ENCODE measurements at places on chromosomes 7 and 10.

DNA sequence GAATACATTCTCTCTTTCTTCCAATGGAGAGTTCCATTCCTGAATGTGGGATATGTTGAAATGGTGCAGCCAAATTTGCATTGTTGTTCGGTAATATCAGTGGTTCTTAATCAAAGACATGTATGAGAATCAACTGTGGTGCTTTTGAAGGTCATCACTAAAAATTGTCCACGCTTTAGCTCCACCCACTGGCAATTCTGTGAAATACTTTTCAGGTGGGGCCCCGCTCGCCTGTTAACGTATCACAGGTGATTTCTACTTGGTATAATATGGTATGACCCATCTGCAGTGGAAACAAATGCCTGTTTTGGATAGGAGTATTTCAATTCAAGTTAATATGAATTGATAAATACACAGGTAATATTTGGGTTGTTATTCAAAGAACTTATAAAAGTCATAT, 178.4 kb downstream of the NSUN6 start:
- DNase-seq, result no peak

GRCh38 chr7:120588416-120588815, 269.5 kb downstream of the TSPAN12 start:
- DNase-seq, result no peak

- no peak for DNase-seq
Observed at GRCh38 chr10:48487244-48487643, 117.6 kb downstream of the ARHGAP22 start.

DNA sequence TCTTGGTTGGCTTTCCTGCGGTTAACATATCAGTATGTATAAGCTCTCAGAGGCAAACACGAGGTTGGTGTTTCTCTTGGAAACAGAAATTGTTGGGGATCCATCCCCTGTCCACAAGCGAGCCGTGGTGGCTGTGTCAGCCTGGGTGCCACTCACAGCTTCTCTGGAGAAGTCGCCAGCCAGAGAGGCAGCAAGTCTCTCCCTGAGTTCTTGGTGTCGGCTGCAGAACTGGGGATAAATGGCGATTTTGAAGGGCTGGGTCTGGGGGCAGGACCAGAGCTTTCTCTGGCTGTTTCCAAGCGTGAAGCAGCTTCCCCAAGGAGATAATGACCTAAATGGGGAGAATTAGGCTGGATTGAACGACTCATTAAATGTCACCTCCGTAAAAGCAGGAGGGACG, 335.3 kb downstream of the GLRX3 start:
- no peak for DNase-seq

- no peak for DNase-seq
Observed at GRCh38 chr7:1857487-1858421, 187.7 kb downstream of the ELFN1 start.

DNA sequence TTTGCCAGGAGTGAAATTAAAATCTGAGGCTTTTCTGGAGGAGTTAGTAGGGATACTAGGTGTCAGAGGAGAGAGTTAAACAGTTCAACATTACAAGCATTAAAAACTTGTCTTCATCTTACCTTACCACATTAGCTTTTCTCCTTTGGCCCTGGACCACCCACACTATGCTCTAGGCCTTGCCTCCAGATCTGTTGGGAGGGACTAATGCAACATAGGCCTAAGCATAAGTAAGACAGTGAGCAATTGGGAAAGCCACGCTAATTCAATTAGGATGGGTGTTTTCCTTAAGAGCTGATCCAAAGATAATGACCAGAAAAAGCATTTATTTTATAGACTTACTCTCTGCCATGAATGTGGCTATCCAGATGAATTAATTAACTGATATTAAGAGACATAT, 158.9 kb downstream of the ELMO1 start:
- DNase-seq, result no peak

GRCh38 chr10:52571018-52571417, 201.6 kb downstream of the MBL2 start:
- DNase-seq, result peak; percentile 19

DNA sequence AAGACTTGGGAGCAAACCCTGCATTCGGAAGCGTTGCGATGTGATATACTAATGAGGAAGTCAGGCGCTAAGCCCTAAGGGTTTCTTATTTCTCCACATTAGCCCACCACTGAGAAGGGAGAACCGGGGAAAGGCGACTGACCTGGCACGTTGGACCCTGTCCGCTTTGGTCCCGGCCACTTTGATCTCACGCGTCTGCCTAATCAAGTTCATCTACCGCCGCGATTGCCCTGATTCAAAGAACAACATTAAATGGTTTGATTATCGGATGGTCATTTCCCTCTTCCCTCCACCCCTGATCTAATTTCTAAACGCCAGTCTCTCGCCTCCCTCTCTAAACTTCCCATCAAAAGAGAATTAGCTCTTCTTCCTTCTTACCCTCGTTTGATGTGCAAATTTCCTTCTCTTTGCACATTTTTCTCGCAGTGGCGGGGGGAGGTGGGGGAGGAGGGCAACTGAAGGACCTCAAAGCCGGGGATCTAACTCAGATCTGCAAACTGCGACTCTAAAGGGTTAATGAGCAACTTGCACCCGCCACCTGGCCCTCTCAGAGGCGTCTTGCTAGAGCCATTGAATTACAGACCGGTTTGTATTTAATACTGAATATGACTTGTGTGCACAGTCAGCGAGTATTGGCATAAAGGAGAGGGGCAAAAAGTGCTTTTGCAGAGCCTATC, 687 bp upstream of the DKK1 start:
- peak; percentile 2 for DNase-seq

DNA sequence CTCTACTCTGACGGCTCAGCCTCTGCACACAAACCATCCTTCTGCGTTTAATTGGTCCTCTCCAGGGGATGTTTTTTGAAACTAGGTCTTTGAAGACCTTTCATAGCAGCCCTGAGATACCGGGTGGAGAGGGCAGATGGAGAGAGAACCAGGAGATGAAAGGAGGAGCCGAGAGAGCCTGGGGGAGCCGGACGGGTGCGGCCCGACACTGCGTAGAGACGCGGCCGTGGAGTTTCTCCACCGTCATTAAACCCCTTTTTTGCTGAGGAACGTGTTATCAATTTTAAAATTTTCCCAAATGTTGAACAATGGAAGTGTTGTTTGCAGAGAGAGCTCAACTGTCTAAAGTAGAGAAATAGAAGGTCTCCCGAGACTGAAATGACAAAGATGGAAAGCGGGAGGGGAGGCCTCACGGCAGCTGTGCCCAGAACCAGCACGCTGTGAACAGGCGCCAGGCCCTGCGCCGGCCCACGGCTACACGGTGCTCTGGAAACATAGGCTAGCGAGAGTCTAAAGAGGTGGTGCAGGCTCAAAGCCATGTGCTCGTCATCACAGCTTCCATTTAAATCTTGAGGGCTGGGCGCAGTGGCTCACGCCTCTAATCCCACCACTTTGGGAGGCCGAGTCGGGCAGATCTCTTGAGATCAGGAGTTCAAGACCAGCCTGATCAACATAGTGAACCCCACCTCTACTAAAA, 307.0 kb downstream of the PTPRN2 start:
- no peak for DNase-seq

DNA sequence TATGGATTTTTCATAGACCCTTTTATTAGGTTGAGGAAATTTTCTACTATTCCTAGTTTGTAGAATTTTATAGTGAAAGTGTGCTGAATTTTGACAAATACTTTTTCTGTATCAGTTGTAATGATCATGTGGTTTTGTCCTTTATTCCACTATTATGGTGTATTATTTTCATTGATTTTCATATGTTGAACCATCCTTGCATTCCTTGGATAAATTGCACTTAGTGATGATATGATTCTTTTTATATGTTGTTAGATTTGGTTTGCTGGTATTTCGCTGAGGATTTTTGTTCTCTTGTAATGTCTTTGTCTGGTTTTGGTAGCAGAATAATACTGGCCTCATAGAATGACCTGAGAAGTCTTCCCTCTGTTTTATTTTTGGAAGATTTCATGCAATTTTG, 140.6 kb upstream of the CDK6 start:
- no peak for DNase-seq

- no peak for DNase-seq
Observed at GRCh38 chr10:71981015-71981875, 17.1 kb downstream of the CHST3 start.

- DNase-seq, result no peak
Observed at GRCh38 chr7:91463330-91463729, 199.1 kb downstream of the FZD1 start.

GRCh38 chr7:75688200-75689136, 50.3 kb downstream of the HIP1 start:
- DNase-seq, result no peak

- no peak for DNase-seq
Observed at GRCh38 chr7:112081778-112082177, 124.4 kb downstream of the DOCK4 start.

GRCh38 chr7:129146237-129146979, 1.9 kb downstream of the TSPAN33 start:
- no peak for DNase-seq

DNA sequence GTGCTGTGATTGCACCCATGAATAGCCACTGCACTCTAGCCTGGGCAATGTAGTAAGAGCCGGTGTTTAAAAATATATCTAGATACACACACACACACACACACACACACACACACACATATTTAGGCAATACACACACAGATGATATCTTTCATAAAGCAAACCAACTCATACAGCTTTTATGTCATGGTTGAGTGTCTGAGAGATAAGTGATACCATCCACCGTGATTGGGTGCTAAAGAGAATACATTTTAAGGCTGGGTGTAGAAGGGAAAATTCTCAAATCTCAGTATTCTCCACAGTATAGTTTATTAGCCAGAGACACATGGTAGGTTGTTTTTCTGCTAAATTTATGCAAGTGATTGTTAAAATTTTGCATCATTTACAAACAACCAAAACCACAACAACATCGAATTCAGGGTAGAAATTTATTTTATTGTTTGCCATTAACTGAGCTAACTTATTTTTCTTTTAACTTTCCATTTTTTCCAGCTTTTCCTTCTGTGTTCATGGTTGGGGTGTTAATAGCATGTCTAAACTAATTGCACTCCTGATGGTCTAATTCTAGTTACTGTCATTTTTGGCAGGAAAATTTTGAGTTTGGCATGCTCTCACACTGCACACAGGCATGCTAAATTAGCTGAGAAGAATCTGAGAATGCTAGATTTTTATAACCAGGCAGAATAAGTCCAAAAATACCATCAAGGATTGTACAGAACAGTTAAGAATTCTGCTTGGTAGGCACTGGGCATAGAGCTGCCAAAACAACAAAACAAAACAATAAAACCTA, 57.9 kb upstream of the SYPL1 start:
- DNase-seq, result no peak

DNA sequence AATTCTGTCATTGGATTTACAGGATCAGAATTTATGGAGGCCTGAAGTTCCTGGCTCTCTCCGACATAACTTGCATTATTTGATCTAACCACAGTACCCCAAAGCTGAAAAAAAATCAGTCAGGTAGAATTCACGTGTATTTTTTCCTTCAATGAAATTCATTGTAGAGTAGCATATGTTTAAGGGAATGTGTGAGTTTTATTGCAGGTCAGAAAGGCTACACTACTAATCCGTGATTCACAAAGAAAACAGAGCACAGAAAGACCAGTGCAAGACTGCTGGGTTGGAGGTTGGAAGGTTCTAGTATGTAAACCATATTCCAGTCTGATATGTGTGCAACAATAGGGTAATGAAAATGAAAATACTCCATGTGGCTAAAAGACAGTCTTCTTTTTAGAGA, 247.0 kb upstream of the FERD3L start:
- peak; percentile 4 for DNase-seq
